Activated T-helper 1 cell treated with anti-CD3 and anti-CD28 coated beads, Interleukin-12 subunit alpha, Interleukin-12 subunit beta, Interleukin-2, Interleukin-4 antibody, amounts not matched to agents 30 ng/mL and 10 ng/mL and 1 ng/mL, durations not matched to agents 14 hours and 24 hours and 36 hours (primary cell): ENCODE measurements at places on chromosomes 5 and 9.

- DNase-seq, result no peak
Measured at GRCh38 chr5:35990520-35990919, 670 bp downstream of the UGT3A1 start.

DNA sequence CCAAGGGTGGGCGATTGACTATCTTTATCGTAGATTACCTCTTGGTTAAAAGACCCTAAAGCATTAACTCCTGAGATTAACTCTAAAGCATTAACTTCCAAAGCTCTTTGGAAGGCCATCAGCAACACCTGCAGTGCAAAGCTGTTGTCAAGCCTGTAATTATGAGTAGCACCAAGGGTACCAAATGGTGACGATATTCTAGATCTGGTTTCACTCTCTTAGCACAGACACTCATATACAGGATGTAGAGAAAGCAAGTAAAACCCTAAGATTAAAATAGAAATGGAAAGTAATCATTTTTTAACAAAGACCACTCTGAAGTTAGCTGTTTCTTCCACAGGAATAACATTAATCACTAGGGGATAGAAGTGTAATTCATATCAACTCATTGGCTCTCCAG is 29.9 kb upstream of the TNFSF8 start:
- no peak for DNase-seq

GRCh38 chr5:106894964-106895363 is 775.8 kb downstream of the EFNA5 start:
- no peak for DNase-seq

- no peak for DNase-seq
Measured at GRCh38 chr5:78804995-78805394, 156.4 kb upstream of the LHFPL2 start.

DNA sequence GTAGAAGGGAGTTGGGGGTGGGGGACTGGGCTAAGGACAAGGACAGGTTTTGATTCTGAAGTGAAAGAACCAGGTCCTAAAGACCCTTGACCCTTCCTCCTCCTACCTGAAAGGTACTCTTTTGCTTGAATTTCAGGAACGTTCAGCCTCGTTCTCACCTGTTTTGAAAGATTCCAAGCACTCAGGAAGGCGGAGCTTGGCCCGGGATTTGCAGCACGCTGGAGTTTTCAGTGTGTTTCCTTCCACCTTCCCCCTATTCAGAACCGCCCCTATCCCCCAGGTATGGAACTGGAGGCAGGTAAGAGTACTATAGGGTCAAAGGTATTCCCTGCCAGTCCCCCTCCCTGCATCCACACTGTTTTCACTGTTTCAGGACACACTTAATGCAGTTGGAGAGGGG is 7.1 kb downstream of the EGR1 start:
- DNase-seq, result no peak

DNA sequence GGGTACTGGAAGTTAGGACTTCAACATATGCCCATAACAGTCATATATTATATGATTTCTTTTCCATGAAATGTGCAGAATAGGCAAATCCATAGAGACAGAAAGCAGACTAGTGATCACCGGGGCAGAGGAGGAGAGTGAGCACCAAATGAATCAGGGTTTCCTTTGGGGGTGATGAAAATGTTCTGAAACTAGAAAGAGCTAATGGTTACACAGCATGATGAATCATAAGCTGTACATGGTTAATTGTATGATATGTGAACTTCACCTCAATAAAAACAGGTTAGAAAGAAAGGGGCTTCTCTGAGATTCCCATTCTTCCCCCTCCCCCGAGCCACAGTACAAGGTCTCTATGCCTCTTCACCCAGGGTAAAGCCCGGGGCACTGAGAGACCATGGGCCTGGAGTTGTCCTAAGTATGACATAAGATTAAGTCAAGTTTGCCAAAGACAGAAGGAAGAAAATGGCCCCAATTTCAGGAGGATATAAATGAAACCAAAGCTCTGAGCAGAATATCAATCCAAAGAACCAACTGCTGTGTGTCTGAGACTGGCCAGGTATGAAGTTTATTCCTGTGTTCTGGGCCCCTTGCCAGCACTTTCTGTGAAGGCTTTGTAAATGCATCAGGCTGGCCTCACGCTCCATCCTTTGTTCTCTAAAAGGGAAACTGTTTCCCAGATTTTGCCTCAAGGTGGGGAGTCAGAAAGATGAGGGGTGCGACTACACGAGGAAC is 243.8 kb downstream of the CDK5RAP2 start:
- no peak for DNase-seq

- no peak for DNase-seq
Measured at GRCh38 chr5:137209232-137209809, 289.8 kb downstream of the SPOCK1 start.

- DNase-seq, result no peak
Measured at GRCh38 chr9:94872083-94872833, 145.8 kb downstream of the AOPEP start.

DNA sequence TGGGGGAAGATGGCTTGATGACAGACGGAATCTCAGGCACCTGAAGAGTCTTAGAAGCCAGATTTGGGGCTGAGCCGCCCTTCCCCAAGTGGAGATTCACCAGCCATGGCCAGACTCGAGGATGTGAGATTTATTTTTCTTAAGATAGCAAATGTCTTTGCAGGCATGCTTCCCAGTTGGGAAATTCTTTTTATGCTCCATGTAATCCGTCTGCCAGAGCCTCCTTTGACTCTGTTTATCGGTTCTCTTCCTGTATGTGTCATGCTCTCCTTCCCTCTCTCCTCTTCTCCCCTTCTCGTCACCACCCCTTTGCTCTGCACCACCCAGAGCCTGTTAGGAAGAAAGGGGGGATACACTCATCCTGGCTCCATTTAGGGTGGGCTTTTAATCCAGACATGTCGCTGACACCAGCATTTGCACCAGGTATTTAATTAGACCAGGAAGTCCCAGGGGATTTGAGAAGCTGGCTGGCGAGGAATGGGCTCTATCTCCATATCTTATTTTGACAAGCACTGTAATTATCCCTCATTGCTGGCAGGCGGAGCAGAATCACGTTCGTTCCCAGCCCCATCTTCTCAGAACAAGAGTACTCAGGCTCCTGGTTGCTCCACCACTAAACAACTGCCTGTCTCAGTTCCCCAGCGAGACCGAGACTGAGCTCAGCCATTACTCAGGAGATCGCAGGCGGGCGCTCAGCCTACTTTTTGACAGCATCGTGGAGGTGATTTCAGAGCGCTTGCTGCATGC is 50.9 kb downstream of the KCNIP1 start:
- no peak for DNase-seq

- DNase-seq, result no peak
Measured at GRCh38 chr9:18122171-18122570, 351.8 kb upstream of the ADAMTSL1 start.

GRCh38 chr9:95936579-95937075 is 61.1 kb downstream of the ERCC6L2 start:
- no peak for DNase-seq

GRCh38 chr5:172433071-172433470 is 21.3 kb downstream of the SH3PXD2B start:
- no peak for DNase-seq

GRCh38 chr9:122058709-122059108 is 34.4 kb downstream of the TTLL11 start:
- DNase-seq, result no peak

GRCh38 chr9:10055886-10056395 is 556.9 kb downstream of the PTPRD start:
- no peak for DNase-seq

DNA sequence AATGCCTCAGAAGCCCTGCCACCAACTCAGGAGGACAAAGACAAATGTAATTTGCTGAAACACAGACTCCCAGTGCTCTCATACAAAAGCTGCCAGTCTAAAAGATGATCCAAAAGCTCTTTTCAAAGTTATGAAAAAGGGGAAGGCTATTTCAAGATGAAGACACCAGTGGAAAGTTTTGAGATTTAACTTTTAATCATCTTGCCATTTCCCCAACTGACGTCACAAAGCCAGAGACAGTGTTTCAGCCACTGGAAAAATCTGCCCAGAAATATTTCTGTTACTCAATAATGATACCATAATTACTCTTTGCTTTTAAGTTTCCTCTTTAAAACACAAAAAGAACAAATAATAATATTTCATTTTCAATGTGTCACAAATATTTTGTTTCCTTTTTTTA is 20.9 kb downstream of the ENG start:
- no peak for DNase-seq

GRCh38 chr9:109862452-109862851 is 82.5 kb downstream of the PALM2AKAP2 start:
- no peak for DNase-seq

DNA sequence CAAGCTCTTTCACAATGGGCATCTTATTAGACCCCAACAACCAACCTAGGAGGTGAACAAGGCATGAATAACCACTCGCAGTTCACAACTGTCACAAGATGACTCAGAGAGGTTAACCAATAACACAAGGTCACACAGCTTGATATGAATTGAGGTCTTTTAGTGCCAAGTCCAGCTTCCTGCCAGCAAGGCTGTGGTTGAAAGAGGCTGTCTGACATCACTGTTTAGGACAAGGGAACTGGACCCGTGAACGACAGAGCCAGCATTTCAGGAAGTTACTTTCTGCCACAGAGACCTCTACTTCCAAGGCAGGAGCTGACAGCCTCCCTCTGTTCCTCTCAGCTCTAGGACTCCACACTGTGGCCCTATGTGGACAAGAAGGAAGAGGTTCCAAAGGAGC is 53.4 kb upstream of the ALDH1B1 start:
- DNase-seq, result no peak

DNA sequence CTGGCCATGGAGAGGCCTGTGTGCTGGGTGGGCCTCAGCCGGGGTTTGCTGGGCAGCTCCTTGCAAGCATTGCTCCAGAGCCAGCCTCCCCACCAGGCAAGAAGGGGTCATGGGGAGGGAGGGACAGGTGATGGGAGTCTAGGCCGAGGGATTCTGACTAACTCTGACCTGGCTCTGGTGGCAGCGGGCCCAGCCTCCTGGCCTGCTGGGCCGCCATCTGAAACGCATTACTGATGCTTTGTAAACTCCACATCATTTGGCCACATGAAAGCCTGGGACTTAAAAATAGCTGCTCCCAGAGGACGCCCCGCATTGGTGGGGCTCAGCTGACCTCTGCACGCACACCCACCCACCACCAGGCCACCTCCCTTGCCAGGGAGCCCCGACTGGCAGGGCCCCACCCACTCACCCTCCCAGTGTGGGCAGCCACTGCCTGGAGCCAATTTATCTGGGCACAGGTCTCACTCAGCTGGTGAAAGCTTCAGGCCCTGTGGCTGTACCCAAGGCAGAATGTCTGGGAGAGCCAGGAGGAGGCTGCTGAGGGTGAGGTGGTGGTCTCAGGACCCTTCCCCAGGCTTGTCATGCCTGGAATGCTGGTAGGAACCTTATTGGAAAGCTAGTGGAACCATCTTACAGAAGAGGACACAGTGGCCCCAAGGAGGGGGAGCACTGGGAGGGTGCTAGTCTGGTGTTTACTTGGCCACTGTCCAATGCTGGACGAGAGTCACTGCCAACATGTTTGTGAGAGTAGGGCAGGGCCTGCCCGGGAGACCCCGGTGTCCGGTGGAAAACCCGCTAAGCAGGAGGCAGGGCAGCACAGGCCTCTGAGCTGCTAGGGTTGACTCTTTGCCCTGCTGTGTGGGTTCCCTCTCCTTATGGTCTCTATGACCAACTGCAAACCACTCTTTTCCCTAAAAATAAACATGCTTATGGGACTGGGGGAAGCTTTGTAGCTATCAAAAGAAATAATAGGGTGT is 10.8 kb downstream of the TCF7 start:
- DNase-seq, result no peak

- no peak for DNase-seq
Measured at GRCh38 chr9:4318741-4319140, 18.9 kb upstream of the GLIS3 start.

DNA sequence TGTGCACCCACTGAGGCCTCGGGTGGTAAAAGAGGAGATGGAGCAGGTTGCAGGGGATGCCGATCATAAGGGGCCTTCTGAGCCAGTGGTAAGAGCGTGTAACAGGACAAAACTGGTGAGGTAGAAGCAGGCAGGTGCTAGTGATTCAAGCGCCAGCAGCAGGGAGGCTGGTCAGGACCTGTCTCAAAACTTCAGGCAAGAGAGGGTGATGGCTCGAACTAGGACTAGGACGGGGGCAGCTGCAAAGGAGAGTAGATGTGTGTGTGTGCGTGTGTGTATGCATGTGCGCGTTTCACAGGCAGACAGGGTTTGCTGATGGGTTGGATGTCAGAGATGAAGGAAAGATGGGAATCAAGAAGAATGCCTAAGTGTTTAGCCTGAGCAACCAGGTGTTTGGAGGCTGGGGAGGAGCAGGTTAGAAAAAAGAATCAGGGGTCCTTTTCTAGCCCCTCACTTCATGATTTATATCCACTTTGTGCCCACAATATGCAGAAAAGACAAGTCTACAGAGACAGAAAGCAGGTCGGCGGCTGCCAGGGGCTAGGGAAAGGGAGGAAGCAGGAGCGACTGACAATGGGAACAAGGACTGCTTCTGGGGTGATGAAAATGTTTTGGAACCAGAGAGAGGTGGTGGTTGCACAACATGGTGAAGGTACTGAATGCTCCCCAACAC is 15.2 kb downstream of the HRH2 start:
- DNase-seq, result no peak

- DNase-seq, result no peak
Measured at GRCh38 chr5:6814816-6815215, 101.6 kb downstream of the TENT4A start.

DNA sequence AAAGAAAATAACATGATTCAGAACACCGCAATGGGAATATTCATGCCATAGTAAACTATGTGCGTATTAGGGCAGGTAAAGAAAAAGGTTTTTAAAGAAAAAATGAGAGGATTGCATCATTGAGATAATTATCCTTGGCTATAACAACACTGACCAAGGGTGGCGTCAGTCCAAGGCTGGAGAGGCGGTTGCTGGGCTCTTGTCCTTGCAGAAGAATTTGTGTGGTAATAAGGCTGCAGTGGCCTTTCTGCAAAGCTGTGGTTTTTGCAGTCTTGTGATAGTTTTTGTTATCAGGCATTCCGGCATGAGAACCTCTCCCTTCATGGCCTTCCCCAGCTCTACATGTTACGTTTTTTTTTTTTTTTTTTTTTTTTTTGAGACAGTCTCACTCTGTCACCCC is 14.0 kb downstream of the BOD1 start:
- no peak for DNase-seq

DNA sequence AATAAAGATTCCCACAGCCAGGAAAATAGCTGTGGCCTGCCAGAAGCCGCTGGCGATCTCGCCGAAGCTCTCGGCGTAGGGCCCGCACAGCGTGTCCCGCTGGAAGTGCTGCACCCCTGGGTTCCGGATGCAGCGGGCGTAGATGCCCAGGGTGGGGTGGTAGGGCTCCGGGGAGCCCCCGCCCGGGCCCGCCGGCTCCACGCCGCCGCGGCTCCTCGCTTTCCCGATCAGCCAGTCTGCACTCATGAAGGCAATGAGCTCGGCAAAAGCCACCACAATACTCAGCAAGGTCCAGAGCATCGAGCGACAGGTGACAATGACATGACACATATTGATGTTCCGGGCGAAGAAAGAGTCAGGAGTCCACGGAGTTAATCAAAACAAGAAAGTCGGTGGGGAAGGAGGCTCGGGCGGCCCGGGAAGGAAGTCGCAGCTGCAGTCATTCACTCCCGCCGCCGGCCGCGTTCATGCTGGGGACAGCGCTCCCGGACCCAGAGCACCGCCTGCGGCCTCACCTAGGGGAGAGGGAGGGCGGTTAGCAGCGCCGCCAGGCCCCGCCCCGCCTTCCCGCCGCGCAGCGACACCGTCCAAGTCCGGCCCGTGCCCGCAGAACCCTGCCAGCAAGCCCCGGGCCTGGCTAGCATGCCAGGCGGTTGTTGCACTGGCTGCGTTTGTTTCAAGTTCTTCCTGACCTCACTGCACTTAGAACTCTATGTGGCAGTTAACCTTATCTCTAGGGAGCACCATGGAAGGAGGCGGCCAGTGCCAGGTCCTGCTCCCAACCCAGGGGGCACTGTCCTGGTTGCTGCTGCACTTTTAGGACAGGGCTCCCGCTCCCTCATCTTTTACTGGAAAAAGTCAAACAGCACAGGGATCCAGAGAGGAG is 138.4 kb downstream of the LHFPL2 start:
- DNase-seq, result peak; percentile 19
